ENCODE measurements at places on chromosomes 7 and 10.

- no peak for DNase-seq
Observed at GRCh38 chr7:22393913-22394729, 37.2 kb upstream of the RAPGEF5 start.

DNA sequence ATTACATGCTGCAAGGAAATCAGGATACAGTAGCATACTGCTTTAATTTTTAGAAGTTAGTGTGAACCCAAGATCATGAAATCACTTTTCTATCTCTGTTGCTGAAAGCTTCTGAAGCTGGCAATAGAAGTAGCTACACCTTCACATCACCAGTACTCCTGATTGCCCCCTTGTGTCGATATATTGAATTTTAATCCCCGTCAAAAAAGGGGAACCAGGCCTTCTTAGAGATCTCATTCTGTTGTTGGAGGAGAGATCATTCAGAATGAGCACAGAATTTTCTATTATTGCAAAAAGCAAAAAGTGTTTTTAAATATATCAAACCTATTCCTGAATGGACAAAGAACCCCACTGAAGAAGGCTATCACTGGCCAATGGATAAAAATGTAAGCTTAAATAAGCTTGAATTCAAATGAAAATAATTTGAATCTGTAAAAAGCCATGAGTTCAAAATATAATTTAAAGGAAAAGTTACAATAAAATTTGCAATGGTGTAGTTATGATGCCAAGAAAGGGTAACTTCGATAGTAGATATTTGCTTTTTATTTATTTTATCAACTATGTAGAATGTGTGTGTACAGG is 39.7 kb upstream of the TEX47 start:
- DNase-seq: no peak

- no peak for DNase-seq
Observed at GRCh38 chr7:76372984-76373833, 14.4 kb upstream of the YWHAG start.

GRCh38 chr7:35513828-35514227 is 181.1 kb downstream of the HERPUD2 start:
- no peak for DNase-seq

DNA sequence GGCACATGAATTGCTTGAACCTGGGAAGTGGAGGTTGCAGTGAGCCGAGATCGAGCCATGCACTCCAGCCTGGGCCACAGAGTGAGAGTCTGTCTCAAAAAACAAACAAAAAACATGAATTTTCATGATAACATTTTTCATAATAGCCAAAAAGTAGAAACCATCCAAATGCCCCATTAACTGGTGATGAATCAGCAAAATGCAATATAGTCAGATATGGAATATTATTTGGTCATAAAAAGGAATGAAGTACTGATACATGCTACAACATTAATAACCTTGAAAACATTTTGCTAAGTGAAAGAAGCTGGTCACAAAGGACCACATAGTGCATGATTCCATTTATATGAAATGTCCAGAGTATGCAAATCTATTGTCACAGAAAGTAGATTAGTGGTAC is 24.5 kb upstream of the VCL start:
- no peak for DNase-seq

GRCh38 chr10:80421707-80422536 is 13.6 kb downstream of the PRXL2A start:
- no peak for DNase-seq

DNA sequence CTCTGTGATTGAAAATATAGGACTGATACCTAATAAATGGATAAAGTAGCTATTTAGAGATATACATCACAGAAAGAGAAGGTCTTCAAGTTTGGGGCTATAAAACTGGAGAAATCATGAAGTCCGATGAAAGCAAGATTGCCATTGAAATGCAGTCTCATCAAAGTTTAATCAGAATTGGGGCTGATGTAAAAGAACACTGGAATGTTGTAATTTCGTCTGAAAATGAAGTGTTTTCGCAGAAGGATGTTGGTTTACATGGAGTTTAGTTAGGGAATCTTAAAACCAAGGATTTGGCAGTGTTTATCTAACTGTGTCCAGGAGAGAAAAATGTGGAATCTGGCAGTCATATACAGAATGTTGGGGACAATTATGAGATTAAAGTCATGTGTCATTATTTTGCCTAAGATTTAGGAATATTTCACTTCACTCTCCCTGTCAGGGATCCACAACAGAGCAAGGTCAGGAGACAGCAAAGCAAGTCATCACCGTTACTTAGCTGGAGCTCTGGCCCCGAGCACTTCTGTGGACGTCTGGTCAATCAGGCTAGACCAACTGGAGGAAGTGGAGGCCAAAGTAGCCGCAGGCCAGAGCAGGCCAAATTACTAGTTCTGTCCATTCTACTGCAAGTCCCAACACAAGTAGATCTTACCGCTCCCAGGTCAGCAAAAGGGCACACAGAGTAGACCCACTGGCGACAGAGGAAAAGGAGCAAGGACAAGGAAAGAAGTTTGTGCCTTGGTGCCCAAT is 37.0 kb downstream of the EPDR1 start:
- no peak for DNase-seq

- DNase-seq: no peak
Observed at GRCh38 chr7:64541438-64542359, 21.2 kb downstream of the ZNF680 start.

DNA sequence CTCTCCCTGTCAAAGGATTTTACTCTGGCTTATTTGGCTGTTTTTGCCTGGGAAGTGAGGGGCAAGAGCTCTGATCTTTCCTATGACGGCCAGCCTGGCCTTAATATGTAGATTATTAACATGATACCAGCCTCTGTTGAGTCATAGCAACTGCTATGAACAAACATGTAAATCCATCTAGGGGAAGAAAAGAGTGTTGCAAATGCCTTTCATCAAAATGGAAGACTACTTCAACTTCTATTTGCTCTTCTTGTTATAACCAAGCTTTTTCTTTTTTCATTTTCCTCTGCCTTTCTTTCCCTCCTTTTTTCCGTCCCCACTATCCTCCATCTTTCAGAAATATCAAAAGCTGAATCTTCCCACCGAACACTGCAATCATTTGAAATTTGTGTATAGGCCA is 46.6 kb downstream of the BTRC start:
- no peak for DNase-seq

DNA sequence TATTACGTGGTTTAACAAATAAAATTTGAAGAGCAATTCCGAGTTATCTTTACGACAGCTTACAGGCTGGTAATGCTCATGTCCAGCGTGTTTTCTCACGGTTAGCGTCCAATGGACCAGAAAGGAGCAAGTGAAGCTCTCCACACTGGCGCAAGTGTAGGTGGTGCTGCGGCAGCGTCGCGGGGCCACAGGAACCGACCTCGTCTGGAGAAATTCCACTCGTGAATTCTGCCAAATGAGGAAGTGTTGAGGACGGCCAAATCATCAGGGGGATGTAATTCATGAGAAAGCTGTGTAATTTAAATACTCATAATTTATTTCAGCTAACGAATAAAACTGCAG is 350 bp upstream of the ZNF37A start:
- no peak for DNase-seq

- no peak for DNase-seq
Observed at GRCh38 chr10:69208761-69209160, 11.4 kb upstream of the HKDC1 start.

GRCh38 chr10:109740436-109740835 is 182.9 kb downstream of the XPNPEP1 start:
- DNase-seq: no peak

- DNase-seq: no peak
Observed at GRCh38 chr7:117048114-117048866, 95.0 kb downstream of the ST7 start.

- DNase-seq: no peak
Observed at GRCh38 chr10:4663162-4663992, 162.6 kb upstream of the AKR1E2 start.

Measured in T follicular helper cell (primary cell).